ENCODE measurements at places on chromosomes 2 and 18.

- no peak for DNase-seq
These were observed 51.2 kb downstream of the SLC14A2 start for GRCh38 chr18:45666520-45666919.

- no peak for DNase-seq
These were observed 219.6 kb upstream of the NETO1 start for GRCh38 chr18:73087282-73087977.

DNA sequence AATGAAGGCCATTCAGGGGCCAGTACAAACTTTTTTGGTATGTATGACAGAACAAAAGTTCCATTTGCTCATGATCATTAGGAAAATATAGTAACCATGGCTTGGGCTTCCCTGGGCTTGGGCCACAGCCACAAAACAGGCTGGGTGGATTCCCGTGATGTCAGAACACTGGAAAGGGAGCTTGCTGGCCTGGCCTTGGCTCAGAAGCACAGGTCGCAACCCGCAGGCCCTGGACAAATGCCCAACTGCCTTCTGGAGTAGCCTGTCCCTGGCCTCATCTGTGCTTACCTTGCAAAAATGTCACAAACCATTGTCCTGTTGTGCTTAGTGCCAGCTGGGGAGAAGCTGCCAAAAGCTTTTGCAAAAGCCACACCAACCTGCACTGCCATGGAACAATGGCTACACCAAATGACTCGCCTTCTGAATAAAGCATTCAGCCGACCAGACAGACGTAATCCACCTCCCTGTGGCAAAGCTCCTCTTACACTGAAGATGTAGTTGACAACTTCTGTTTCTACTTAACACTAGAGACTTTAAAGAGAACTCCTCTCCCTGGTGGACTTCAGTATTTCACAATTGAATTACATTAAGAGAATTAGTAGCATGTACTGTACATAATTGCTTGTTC is 125.5 kb downstream of the ANKRD44 start:
- peak; percentile 45 for DNase-seq

GRCh38 chr2:41393621-41394020 is 654.2 kb upstream of the PKDCC start:
- DNase-seq = no peak

GRCh38 chr2:23513245-23513871 is 128.4 kb downstream of the KLHL29 start:
- no peak for DNase-seq

GRCh38 chr2:207088276-207088675 is 77.5 kb downstream of the KLF7 start:
- no peak for DNase-seq

DNA sequence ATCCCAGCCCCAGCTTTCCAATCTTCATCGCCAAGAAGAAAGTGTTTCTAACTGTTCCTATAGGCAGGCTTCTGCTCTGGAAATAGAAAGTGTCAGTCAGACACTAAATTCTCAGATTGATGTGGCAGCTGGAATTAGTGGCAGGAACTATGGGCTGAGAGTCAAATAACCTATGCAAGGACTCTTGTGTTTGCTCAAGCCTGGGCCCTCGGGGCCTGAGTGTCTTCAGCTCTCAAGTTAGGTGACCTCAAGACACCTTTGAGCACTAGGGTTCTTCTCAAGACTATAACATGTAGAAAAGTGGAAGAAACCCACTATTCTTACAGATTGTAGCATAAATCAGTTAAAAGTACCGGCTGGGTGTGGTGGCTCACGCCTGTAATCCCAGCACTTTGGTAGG is 694.5 kb downstream of the RNF144A start:
- no peak for DNase-seq

GRCh38 chr18:66156946-66157687 is 406.3 kb downstream of the CDH7 start:
- no peak for DNase-seq

DNA sequence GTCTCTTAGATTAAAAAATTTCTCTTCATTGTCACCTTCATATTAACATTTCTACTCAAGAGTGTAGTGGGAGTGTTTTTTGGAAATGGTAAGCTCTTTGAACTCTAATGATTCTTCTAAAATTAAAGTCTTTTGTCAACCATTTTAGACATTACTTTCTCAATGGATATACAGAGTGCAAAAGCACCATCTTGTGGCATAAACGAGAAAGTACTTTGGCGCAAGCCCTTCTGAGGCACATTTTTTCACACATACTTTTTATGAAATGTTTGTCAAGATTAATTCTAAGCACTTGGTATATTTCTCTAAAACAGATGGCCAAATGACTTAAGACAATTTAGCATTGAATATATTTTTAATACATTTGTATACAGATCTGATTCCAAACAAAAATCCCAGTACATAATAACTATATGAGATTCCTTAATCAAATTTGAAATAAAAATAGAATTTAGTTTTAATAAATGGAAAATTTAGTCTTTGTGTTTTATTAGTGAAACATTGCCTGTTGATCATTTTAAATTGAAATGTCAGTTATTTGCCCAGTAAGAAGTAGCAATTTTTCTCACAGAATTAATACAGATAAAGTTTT is 63.3 kb upstream of the GALNT5 start:
- peak; percentile 87 for DNase-seq

DNA sequence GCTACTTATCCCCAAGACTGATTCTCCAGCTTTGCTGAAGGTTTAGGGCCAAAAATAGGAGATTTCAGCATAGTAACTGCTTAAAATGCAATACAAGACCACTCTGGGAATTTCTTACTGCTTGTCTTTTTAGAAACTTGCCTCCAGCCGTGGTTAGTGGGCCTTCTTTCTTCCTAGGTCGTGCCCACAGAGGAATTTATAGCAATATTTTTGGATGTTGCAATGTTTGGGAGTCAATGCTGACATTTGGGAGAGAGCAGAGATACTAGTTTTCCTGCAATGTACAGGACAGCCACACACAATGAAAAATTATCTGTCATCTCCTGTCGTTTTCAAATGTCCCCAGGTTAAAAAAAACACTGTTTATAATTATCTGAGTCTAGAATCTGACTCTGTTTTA is 25.6 kb upstream of the CERS6 start:
- no peak for DNase-seq

DNA sequence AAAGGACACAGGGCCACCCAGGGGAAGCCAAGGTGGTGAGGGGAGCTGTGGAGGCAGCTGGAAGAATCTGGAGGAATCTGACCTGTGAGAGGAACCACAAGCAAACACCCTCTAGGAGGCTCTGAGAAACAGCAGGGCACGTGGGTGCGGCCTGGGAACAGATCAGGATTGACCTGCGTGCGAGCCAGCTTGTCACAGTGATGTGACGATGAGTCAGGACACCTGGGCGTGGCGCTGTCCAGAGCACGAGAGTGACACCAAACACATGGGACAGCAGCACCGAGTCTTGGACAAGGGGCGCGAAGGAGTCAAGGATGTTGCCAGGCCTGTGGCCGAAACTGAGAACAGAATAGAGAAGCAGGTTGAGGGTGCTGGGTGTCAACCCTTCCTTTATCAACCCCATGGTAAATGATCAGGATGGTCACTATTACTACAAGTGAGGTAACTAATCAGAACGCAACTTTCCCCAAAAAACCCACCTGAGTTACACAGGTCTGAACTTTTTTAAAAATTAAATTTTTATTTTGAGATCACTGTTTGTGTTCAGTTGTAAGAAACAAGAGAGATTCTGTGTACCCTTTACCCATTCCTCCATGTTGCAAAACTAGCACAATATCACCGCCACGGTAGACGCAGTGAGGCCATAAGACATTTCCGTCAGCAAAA is 637 bp upstream of the SFT2D3 start:
- DNase-seq = no peak

DNA sequence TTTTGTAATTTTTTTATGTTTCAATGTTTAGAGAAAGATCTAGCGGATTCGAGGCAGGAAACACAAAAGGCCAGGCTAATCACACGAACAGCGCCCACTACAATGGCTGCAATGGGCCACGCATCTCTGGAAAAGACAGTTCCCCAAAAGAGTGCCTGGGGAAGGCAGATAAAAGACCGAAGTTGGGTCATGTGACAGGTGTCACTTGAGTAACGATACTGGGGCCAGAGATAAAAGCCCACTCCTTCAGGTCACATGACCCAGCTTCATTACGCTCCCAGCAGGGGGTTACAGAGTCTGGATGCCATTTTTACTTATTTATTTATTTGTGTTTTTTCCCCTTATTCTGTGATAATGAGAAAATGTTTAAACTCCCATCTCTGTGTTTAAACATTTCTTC is 95.4 kb downstream of the CDK15 start:
- no peak for DNase-seq

DNA sequence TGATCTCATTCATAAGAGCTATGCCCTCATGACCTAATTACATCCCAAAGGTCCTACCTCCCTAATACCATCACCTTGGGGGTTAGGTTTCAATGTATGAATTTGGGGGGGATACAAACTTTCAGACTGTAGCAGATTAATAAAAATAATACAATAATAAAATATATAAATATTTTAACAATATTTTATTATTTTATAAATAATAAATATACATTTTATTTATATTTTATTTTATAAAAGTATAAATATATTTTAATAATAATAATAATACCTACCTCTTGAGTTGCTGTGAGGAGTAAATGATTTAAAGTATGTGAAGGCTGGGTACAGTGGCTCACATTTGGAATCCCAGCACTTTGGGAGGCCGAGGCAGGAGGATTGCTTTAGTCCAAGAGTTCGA is 8.1 kb upstream of the SLC16A14 start:
- DNase-seq = no peak

GRCh38 chr2:609449-609848 is 67.8 kb downstream of the TMEM18 start:
- no peak for DNase-seq

- DNase-seq = peak; percentile 48
These were observed 19.3 kb downstream of the GPD2 start for GRCh38 chr2:156455361-156455975.

DNA sequence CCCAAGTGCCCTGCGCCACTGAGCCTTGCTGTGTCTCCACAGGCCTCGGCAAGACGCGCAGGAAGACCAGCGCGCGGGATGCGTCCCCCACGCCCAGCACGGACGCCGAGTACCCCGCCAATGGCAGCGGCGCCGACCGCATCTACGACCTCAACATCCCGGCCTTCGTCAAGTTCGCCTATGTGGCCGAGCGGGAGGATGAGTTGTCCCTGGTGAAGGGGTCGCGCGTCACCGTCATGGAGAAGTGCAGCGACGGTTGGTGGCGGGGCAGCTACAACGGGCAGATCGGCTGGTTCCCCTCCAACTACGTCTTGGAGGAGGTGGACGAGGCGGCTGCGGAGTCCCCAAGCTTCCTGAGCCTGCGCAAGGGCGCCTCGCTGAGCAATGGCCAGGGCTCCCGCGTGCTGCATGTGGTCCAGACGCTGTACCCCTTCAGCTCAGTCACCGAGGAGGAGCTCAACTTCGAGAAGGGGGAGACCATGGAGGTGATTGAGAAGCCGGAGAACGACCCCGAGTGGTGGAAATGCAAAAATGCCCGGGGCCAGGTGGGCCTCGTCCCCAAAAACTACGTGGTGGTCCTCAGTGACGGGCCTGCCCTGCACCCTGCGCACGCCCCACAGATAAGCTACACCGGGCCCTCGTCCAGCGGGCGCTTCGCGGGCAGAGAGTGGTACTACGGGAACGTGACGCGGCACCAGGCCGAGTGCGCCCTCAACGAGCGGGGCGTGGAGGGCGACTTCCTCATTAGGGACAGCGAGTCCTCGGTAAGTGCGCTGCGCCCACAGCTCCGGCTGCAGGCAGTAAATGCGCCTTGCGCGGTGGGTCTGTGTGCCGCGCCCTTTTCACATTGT is 136.8 kb downstream of the NCK2 start:
- no peak for DNase-seq

GRCh38 chr18:46770708-46771107 is 13.9 kb upstream of the ST8SIA5 start:
- no peak for DNase-seq

DNA sequence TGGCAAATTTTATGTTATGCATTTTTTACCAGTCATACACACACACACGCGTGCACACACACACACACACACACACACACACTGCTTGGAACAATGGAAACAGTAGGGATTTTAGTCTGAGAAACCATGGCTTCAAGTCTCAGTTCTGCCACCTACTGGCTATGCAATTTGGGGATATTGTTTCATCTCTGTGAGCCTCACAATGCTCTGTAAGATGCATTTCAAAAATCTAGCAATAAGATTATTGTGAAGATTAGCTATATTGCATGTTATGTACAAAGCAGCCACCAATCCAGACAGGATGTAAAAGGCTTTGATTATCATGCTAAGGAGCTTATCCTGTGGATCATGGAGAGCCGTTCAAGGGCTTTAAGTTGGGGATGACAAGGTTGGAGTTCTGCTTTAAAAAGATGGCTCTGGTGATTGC is 401.4 kb downstream of the NBAS start:
- DNase-seq = peak; percentile 79

DNA sequence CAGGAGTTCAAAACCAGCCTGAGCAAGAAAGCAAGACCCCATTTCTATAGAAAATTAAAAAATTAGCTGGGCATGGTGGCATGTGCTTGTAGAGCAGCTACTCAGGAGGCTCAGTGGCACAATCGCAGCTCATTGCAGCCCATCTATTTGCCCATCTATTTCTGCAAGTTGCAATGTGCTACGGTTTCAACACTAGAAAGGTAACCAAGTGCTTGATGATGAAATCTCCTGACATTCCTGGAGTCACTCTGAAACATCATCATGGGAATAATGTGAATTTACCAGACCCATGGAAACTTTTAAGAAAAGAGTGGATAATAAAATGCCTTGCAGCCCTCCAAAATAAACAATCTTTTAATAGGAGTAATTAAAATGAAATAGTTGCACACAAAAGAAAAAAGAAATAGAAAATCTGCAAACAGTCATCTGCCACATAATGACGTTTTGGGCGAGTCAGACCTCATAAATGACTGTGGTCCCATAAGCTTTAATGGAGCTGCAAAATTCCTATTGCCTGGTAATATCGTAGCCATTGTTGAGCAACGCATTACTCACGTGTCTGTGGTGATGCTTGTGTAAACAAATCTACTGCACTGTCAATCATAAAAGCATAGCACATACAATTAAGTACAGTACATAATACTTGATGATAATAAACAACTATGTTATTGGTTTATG is 46.6 kb upstream of the AMMECR1L start:
- DNase-seq = peak; percentile 60

DNA sequence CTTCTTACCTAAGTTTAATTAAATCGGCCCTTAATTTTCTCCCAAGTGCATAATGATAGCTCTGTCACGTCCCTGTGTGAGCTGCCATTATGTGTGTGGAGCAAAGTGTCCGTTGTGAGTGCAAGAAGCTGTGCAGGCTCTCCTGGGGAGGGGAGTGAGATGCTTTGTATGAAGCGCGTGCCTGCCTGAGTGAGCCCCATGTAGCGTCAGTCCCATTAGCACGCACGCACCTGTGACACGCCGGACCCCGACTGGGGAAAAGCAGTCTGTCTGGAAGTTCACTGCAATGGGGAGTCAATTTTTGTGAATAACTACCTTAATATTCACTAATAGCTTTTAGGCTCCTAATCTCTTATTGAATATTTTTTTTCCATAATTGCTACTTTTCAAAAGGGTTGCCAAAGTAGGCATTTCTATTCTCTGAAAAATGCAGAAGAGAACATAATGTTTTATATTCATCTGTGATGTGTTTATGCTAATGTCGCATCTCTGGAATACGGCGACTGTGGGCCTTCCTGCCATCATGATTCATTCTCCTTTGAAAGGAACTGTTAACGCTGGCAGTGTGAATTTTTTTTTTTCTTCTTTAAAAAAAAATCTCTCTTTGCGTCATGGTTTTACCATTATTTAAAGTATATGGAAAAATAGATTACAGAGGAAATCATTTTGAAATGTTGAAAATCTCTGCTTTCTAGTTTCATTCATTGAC is 157.7 kb downstream of the COL4A4 start:
- no peak for DNase-seq

- peak; percentile 96 for DNase-seq
These were observed 43.6 kb downstream of the TSPYL6 start for GRCh38 chr2:54212456-54212855.

GRCh38 chr2:188819011-188819410 is 155.2 kb upstream of the COL3A1 start:
- DNase-seq = no peak

Data from choroid plexus epithelial cell (primary cell).